ENCODE measurements at places on chromosomes 12 and 14.

GRCh38 chr14:86574778-86575129, 1044.8 kb downstream of the FLRT2 start:
- DNase-seq = no peak

DNA sequence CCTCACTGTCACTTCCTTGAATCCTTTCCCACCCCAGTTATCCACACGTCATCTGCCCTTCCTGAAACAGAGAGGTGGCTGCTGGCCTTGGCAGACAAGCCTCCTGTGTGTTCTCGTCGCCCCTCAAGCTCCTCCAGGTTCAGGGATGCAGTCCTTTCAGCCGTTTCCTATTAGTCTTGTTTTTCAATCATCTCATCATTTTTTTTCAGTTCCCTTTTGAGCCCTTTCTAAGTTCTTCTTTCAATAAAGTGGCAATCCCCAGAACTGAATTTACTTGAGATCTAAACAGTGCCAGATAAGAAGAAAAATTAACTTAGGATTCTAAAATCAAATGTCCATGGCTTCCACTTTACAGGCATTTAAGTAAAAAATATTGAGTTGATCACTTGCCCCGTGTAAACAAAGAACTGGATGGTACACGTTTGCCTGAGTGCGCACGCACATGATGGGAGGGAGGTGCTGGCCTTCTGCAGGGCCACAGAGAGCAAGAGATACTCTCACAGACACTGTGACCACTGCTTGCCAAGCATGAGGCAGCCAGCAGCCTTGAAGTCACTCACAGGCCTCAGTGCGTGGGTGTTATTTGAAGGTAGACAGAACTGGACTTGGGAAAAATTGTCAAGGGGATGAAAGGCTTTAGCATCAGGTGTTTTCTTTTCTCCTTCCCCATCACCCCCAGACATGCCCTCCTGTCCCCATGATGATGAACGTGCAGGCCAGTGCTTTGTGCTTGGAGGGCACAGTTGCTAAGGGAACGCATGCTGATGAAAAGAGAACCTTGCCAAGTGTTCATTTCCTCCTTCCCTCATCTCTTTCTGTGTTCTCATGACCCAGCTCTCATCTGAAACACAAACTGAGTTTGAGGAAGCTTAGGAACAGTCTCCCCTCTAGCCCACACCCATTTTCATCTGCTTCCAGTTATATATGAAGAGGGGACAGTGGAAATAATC, 408.3 kb downstream of the EGLN3 start:
- DNase-seq = no peak

DNA sequence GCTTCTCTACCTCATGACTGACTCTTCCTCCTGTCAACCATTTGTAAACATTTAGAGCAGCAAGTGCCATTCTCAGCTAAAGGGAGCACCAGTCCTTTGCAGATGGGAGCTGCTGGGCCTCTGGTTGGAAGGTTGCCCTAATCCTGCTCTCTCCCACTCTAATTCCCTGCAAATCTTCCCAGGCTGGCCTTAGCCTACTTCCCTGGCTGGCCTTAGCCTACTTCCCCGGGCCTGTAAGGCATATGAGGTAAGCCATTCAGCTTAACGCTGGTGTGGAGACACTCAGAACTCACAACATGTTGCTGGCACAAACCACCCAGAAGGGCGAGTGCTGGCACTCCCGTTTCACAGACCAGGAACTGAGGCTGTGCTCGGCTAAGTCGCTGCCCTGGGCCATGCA, 69.0 kb downstream of the CPSF2 start:
- DNase-seq = no peak

DNA sequence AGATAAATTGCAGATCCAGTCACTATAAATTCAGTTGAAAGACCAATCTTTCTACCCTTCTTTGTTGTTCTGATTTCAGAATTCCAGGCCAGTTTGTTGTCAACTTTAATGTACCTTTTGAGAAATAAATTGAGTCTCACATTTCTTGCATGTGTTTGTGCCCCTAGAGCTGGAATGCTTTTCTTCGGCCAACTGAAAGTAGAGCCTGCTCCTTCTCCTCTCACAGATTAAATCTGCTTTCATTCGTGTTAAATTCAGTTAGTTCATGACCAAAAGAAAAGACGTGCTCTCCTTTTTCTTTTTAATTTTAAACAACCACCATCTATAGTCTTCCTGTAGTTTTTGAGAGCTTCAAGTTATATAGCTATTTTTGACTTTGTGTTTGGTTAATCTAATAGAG, 22.9 kb downstream of the SOCS2 start:
- DNase-seq = no peak

- DNase-seq = no peak
Measured at GRCh38 chr12:47938594-47938993, 24.8 kb upstream of the TMEM106C start.

DNA sequence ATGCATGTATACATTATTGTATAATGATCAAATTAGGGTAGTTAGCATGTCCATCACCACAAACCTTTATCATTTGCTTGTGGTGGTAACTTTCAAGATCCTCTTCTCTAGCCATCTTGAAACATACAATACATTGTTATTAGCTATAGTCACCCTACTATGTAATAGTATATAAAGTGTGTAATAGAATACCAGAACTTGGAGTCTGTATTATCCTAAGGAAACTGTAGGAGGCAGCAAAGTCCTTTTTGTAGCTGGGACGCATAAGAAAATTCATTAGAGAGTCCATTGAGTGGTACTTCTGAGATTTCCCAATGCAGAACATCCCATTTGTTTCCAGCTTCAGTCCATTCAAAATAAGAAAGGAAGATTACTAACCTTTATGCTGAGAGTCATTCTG, 325.9 kb upstream of the LRFN5 start:
- no peak for DNase-seq

- no peak for DNase-seq
Measured at GRCh38 chr14:59150990-59151389, 37.5 kb upstream of the DAAM1 start.

GRCh38 chr14:102828151-102828550, 50.9 kb downstream of the TRAF3 start:
- no peak for DNase-seq

- no peak for DNase-seq
Measured at GRCh38 chr12:6437586-6437985, 7.2 kb upstream of the CD27 start.

DNA sequence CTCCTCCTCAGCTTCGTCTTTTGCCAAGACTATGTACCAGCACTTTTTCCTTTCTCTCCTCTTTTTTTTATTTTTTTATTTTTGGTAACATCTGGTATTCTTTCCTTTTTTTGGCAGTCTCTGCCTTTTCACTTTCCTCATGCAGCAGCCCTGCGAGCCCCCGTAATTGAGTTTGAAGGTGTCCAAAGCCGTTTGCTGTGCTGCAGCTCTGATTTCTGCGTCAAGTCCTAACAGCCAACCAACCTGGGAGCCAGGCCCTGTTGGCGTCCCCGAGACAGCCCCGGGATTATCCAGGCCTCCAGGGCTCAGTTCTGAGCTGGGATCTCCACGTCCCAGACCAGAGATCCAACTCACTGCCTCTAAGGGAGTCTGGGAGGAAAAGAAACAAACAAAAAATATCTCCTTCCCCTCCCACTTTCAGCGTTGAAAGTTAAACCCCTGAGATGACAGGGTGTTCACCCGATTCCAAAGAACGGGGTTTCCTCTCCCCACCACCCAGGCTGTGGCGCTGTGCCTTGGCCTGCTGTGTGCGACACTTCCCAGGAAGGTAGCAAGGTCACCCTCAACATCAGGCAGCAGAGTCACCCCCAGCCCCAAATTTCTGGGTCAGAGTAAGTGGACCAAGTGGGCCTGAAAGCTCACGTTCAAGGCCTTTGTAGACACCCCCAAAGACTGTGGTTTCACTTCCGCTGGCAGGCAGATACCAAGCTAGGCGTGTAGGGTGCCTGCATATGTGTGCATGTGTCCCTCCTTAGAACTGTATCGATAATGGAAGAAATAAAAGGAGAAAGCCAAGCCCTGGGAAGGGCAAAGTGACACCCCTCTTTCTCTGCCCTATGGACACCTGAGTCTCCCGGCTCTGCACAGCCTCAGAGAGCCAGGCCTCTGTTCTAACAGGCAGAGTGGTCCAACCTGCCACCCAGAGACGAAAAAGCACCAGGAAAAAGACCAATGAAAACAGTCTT, 11.1 kb downstream of the BCL11B start:
- DNase-seq = no peak

DNA sequence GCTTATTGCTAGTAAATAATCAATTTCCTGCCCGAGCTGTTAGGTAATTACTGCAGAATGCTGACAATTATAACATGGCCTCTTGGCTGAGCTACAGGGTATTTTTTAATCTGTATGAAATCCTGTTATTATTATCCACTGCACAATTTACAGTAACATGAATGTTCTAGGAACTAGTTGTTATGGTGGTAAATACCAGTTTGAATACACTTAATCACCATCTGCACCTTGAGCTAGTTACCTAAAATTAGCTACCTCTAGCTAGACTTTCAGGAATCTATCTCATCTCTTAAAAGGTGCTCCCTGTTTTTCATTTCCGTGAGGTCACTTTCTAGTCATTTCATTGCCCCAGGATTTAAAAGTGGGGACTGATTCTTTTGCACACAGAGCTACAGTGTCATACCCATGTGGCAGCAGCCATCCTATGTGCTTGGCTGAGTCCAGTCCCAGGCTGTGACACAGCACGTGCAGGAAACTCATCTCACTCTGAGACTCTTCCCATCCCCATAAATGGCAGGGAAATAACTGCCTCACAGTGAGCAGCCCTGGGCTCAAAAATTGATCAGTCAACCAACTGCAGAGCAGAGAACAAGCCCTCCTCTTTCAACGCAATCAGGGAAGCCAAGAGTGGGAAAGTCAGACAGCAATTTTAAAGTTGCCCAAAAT, 37.6 kb downstream of the DCP1B start:
- no peak for DNase-seq

DNA sequence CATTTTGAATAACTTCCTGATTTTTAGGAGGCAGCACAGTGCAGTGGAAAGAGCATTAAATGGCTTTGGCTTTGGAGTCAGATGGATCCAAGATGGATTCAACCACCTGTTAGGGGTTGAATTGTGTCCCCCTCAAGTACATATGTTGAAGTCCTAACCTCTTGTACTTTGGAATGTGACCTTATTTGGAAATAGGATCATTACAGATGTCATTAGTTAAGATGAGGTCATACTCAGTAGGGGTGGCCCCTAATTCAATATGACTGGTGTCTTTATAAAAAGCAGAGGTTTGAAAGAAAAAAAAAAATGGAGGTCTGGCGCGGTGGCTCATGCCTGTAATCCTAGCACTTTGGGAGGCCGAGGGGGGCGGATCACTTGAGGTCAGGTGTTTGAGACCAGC, 18.8 kb downstream of the ATP5MC2 start:
- DNase-seq = no peak

- DNase-seq = peak; percentile 49
Measured at GRCh38 chr12:110245369-110245772, 35.7 kb upstream of the ATP2A2 start.

DNA sequence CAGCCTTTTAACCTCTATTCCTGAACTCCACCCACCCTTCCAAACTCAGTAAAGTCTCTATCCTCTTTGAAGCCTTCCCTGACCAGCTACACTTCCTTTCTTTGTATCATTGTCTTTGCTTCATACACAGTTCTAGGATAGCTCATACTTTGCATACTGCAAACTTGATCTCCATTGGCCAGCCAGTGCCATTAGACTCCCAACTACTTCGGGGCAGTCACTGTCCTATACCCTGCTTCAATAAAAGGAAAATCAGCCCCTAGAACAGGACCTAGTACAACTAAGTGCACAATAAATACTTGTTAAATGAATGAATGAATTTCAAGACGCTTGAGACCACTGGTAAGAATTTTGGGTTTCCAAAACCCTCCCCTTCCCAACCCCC, 521 bp upstream of the PIP4K2C start:
- no peak for DNase-seq

DNA sequence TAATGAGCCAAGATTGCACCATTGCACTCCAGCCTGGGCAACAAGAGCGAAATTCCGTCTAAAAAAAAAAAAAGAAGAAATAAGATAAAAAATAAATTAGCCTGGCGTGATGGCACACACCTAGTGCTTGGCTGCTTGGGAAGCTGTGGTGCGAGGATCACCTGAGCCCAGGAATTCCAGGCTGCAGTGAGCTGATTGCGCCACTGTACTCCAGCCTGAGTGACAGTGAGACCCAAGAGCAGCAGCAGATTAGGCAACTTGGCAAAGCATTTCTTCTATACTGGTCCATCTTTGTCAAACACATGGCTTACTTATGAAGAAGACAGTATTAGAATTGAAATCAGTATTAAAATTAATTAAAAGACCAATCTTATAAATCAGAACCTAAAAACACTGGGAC, 6.3 kb downstream of the GON7 start:
- DNase-seq = no peak

GRCh38 chr14:41607966-41608663, 1.4 kb downstream of the LRFN5 start:
- no peak for DNase-seq

- DNase-seq = no peak
Measured at GRCh38 chr12:11778713-11779685, 129.5 kb downstream of the ETV6 start.
